ENCODE measurements at places on chromosomes 16 and 17.

GRCh38 chr16:66849549-66849948 is 5.3 kb downstream of the CA7 start:
- no peak for DNase-seq

DNA sequence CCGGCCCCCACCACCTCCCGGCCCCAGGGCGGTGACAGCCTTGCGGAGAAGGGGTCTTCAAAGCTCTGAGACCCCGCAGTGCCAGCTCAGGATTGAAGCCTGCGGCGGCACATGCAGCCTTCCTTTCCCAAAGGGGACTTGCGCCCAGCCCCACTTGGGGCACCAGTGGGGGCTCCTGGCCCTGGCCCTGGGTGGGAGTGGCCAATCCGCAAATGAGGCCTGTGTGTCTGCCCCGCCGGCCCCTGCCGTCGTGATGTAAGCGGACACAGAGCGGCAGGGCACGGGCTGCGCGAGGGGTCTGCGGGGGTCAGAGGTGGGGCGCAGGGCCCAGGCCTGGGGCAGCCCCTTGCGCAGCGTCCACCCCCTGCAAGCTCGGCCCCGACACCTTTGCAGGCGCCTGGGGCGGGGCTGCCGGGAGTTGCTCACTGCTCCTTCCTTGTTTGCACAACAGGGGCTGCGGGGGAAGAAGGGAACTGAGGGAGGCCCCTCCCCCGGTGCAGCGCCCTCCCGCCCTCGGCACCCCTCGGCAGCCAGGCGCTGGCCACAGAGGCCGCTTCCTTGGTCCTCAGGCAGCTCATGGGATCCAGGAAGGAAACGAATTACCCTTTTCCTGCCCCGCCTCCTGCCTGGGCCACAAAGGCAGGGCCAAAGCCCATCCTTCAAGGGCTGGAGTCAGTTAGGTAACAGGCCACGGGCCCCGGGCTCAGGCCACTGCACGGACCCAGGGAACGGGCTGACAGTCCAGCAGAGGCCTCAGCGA is 2.9 kb downstream of the SLC16A3 start:
- no peak for DNase-seq

DNA sequence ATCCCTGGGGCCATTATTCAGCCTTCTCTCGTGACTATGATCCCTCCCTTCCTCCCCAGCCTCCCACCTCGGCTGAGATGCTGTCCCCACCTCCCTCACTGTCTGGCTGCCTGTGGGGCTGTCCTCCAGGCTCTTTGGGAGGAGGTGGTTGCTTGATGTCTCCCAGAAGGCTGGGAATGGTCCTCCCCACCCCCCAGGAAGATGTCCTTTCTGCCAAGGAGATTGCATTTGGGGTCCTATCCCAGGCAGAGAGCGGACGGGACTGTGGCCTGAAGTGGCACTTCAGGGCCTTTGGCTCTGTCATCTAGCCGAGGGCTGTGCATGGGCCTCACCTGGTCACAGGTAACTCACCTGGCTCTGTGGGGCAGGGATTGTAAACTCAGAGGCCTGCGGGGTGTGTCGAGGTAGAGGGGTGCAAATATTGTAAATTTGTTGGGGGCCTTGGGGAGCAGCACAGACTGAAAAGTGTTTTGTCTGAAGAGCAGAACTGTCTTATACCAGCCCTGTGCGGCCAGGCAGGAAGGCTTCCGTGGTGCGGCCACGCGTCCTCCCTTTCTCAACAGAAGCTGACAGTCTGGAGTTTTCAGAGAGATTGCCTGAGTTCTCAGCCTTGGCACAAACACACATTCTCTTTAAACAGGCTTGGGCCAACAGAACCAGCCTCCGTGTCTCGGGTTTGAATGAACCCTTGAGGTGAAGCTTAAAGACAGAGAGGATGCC is 177.9 kb downstream of the SEC14L1 start:
- no peak for DNase-seq

DNA sequence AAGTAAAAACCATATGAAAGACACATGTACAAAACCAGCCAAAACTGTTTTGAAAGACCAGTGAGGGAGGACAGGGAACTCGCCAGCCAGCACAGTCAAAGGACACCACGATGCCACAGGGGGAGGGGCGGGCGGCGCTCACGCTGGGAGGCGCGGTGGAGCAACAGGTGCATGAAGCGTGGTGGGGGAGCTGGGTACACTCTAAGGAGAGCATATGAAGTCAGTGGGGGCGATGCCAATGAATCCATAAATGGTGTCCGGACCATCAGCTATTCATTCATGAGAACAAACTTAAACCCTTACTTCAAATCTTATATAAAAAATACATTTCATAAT is 101.0 kb upstream of the DNAH17 start:
- no peak for DNase-seq

DNA sequence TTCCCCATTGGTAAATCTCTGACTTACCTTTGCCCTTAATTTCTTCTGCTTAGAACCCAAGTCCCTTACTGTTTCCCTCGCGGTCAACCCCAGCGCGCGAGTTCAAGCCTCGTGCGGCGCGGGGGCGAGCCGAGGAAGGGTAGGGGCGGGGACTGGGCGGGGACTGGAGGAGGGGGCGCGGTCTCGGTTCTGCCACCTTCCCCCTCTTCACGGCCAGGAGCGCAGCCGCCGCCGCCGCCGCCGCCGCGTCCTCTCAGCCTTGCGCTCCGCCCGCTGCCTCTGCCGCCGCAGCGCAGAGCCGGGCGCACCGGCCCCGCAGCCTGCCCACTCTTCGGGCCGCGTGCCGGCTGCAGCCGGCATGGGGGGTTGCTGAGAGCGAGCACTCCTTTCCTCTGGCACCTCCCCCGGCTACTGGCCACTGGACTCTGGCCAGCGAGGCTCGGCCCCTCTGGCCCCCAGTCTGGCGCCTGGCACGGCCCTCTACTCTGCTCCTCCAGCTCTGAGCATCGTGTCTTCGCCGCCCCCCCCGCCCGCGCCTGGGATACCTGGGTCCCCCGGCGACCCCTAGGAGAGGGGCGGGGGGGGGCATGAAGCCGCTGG is at the start of gene RAPGEFL1:
Gene RAPGEFL1, plus strand, starts transcription at position 196 of the 600 bp plus-strand sequence. Its CDS starts 392 bp downstream, at position 588.
- peak; percentile 21 for DNase-seq

DNA sequence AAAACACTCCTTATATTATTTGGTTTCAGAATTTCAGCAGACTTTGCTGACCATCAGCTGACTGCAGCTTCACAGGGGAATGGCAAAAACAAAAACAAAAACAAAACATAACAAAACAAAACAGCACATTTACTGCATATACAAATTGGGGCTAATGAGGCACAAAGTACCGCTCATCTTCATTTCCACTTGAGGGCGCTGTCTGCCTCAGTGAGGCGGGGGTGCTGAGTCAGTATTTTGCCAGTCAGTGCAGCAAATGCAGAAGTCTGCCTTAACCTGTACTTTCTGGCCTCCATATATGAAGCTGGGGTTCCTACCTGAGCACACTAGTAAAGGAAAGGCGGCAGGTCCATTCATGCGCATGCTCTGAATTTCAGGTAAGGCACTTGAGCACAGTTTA is 13.5 kb upstream of the DYNLRB2 start:
- no peak for DNase-seq

DNA sequence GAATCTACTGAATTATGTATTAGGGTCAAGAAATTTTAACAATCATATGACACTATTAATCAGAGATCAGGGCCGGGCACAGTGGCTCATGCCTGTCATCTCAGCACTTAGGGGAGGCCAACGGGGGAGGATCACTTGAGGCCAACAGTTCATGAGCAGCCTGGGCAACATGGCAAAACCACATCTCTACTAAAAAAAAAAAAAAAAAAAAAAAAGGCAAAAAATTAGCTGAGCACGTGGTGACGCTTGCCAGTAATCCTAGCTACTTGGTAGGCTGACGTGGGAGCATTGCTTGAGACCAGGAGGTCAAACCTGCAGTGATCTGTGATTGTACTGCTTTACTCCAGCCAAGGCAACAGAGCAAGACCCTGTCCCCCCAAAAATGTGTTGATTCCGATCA is 52.5 kb upstream of the CLEC3A start:
- DNase-seq, result no peak

DNA sequence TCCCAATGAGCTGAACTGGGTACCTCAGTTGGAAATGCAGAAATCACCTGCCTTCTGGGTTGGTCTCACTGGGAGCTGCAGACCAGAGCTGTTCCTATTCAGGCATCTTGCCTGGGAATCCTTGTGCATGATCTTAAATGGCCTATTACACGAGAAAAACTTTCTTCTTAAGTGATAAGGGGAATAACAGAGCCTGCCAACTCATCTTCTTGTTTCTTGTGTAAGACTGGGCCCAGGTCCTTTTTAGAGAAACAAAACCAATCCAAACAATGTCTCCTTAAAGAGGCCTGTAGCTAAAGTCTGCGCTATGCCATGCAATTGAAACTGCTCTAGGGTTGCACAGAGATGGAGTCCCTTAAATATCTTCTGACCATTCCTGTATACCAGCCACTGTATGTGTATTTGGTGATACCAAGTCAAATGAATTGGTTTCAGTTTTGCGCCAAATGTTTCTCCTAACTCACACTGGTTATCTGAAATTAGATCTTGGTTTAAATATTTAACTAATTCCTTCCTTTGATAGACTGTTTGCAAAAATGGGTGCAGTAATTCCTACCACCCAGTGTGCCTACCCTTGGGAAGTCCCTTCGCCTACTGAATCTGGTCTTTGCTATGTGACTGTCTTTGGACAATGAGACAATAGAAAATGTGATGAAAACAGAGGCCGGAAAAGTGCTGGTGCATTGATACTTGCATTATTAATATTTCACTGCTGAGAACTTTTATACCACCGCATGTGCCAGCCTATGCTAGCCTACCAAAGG is 6.5 kb upstream of the CCL23 start:
- DNase-seq, result no peak

DNA sequence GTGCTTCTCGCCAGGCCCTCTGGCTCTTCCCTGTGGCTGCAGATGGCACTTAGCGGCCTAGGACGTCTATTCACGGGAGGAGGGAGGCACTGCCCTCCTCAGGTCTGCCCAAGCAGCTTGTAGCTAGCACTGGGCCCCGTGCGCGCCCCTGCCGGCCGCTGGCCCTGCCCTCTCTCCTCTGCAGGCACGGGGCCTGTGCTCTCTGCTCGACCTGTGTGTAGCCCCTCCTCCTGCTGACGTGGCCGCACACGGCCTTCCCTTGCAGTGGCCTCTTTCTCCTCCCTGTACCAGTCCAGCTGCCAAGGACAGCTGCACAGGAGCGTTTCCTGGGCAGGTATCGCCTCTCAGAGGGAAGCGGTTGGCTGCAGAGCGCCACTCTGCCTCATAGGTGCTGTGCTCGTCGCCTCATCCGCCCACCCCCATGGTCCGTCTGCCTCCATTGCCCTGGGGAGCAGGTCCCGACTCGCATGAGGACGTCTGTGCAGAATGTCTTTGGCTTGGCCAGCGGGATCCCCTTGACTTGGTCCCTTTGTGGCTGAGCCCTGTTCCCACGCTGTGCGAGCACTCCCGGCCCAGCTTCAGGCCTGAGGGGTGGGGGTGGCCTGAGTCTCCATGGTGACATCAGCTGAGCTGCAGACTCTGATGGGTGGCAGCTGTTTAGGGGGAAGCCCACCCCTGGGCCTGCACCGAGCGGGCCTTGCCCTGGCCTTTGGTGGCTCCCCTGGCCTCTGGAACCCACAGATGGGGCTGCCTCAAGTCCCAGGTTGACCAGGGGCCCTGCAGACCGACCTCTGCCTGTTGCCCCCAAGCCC is 34.6 kb downstream of the TSC2 start:
- DNase-seq, result peak; percentile 44

GRCh38 chr16:81429045-81429521 is 15.5 kb upstream of the CMIP start:
- no peak for DNase-seq

DNA sequence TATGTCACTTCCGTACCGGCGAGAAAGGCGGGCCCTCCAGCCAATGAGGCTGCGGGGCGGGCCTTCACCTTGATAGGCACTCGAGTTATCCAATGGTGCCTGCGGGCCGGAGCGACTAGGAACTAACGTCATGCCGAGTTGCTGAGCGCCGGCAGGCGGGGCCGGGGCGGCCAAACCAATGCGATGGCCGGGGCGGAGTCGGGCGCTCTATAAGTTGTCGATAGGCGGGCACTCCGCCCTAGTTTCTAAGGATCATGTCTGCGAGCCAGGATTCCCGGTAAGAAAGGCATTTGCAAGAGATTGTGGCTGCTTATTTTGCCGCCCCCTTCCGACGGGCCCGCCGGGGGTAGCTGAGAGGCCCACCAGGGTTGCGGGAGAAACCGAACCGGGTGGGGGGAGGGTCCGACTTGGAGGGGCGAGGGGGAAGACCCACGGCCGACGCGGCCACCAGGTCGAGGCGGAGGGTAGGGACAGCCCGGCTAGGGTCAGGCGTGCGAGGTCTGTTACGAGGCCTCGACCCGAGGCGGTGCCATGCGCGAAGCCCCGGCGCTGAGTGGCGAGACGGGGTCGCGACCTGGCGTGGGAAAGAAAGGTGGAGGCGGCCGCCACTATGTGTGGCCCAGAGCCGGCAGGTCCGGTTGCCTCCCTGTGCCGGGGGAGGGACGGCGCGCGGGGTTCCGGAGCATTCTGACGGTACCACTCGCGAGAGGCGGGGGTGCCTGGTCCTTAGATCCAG is 6.7 kb upstream of the CD68 start:
- peak; percentile 76 for DNase-seq

- DNase-seq, result peak; percentile 34
These were observed 31.5 kb downstream of the ANKFY1 start for GRCh38 chr17:4232168-4232813.

GRCh38 chr17:75457047-75457654 is 716 bp downstream of the TMEM94 start:
- no peak for DNase-seq

DNA sequence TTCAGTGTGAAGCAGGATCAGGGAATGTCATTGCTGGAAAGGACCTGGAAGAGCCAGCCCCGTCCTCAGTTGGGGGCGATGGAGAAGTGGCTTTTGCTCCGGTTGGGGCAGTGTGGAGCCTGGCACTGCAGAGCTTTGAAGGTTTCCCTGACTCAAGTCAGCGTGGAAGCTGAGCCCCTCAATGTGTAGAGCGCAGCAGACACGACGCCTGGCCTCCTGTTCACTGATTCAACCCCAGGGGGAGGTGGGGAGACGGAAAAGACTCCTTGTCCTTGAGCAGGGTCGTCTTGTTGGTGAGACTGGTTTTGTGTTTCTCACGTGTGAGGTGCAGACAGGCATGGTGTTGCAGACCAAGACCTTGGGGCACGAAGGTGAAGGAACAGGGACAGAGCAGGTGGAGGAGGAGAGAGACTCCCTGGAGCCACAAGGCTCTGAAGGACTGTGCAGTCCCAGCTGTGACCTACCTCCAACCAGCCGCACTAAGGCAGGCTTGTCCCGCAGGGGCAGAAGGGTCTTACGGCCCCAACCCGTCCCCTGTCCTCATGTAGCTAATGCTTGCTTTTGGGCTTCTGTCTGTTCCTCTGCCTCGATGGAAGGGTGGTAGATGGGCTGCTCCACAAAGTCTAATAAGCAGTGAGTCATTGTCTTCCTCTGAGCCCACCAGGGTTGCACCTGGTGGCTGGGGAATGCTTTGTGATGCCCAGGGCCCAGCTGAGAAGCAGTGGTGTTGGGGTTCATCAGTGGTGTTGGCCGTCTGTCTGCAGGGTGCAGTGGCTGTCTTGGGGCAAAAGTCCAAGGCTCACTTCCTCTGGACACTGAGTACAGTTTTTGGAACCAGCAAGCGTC is 47.8 kb downstream of the MPRIP start:
- DNase-seq, result no peak

- no peak for DNase-seq
These were observed 43.4 kb downstream of the LMF1 start for GRCh38 chr16:927406-927805.

All from NCI-H187 treated with DMSO at 0.1 percent for 48 hours (cell line).